ENCODE measurements at places on chromosomes 12 and 14.
A peak's percentile ranks its signal among the peaks of the same experiment; 100 is the strongest.

- no peak for DNase-seq
Measured at GRCh38 chr12:89960011-89960507, 251.4 kb upstream of the ATP2B1 start.

GRCh38 chr14:22412926-22413411 lies 176.1 kb downstream of the DAD1 start:
- no peak for DNase-seq

- DNase-seq: no peak
Measured at GRCh38 chr12:57755454-57756372, 810 bp downstream of the MARCHF9 start.

GRCh38 chr14:34628681-34629135 lies 1.2 kb downstream of the SNX6 start:
- no peak for DNase-seq

GRCh38 chr12:101945369-101946232 lies 68.2 kb downstream of the DRAM1 start:
- no peak for DNase-seq

- peak; percentile 99 for DNase-seq
Measured at GRCh38 chr12:133080026-133080367, 726 bp upstream of the ZNF140 start.

GRCh38 chr12:2129076-2129475 lies 76.3 kb downstream of the CACNA1C start:
- no peak for DNase-seq

- no peak for DNase-seq
Measured at GRCh38 chr12:130249376-130249775, 87.1 kb downstream of the FZD10 start.

GRCh38 chr12:45130881-45131281 lies 80.0 kb upstream of the DBX2 start:
- peak; percentile 10 for DNase-seq

GRCh38 chr12:15899282-15899870 lies 11.8 kb upstream of the DERA start:
- no peak for DNase-seq

GRCh38 chr12:42039176-42039575 lies 105.5 kb downstream of the GXYLT1 start:
- no peak for DNase-seq

DNA sequence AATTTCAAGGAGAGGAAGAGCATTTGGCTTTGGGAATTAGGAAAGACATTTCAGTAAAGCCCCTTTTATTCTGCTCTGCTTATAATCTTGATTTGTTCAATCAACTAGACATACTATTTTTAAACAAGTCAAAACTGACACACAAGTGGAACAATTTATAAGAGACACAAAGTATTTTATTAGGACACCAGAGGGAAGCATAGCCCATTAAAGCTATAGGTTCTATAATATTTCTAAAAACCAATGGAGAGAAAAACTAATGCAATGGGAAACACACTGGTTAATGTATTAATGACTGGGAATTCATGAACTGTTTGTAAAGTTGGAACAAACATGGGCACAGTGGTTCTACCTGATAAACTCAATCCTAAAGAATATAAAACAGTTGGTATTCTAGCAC lies 15.3 kb upstream of the CERS5 start:
- DNase-seq: no peak

DNA sequence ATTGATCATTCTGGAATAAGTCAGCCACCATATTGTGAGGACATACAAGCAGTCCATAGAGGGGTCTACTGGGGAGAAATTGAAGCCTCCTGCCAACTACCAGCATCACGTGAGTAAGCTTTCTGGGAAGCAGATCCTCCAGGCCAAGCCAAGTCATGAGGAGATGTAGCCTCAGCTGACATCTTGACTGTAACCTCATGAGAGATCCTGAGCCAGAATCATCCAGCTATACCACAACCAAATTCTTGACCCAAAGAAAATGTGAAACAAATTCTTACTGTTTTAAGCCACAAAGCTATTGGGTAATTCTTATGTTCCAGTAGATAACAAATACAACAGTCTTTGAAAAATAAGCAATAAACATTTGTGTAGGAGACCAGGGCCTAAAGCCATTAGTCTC lies 479.4 kb upstream of the DCN start:
- DNase-seq: no peak

- no peak for DNase-seq
Measured at GRCh38 chr12:72207486-72208409, 64.4 kb upstream of the TRHDE start.

DNA sequence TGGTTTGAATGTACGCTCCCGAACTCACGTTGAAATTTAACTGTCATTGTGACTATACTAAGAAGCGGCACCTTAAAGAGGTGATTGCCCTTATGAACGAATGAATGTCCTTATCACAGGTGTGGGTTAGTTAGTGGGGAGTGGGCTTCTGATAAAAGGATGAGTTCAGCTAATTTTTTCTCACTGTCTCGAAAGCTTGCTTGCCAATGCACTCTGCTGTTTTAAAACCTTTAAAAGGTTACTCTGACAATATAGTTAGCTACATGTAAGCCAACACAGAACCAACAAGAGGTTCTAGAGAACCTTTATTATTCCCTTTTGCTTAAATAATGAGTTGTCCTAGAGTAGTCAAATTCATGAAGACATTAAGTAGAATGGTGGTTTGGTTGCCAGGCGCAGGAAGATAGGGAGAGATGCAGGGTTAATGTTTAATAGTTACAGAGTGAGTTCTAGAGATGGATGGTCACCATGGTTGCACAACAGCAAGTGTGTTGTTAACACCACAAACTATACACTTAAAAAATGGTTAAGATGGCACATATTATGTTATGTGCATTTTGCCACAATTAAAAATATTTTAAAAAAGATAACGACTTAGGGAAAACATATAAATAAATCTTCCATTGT lies 26.3 kb downstream of the RTN1 start:
- DNase-seq: no peak

DNA sequence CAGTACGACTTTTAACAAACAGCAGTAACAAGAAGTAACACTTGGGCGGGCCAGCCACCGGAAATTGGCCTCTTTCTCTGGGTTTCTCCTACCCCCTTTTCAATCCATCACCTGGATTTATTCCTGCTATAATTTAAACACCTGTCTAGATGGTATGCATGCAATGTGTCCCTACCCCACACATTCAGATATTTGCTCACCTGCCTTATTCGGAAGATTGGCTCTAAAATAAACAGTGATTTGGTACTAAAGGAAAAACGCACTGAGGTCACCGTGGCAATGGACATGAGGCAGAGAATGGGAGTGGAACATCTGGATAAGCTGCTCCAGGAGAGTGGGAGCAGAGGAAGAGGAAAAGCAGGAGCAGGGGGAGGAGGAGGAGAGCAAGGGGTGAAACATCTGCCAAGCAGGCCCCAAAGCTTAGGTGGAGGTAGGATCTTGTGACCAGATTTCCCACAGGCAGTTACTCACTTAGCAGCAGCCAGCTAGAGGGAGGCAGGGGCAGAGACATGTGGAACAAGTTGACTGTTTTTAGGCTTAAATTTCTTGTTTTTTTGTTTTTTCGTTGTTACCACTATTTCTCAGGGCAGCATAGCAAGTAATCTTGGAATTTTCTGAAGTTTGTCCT lies 150.9 kb downstream of the TTLL5 start:
- no peak for DNase-seq

DNA sequence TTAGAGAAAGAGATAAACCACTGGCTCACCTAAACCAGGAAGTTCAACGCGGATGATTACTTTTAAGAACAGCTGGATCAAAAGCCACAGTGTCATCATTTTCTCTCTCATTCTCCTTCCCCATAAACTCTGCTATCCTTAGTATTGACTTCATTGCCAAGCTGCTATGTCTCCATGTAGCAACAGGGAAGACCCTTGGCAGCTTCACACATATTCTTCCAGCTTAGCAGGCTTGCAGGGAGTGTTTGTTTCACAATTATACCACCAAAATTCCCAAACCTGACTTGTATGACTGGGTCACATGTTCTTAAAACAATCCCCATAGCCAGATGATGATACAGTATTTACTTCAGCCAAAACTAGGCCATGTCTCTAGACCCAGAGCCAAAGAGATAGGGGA lies 235.5 kb downstream of the PAWR start:
- no peak for DNase-seq

GRCh38 chr12:75722714-75723200 lies 211.3 kb upstream of the KRR1 start:
- DNase-seq: peak; percentile 43

GRCh38 chr14:80996049-80996901 lies 40.9 kb downstream of the TSHR start:
- DNase-seq: peak; percentile 26

- DNase-seq: no peak
Measured at GRCh38 chr12:96811083-96811482, 96.0 kb upstream of the NEDD1 start.

DNA sequence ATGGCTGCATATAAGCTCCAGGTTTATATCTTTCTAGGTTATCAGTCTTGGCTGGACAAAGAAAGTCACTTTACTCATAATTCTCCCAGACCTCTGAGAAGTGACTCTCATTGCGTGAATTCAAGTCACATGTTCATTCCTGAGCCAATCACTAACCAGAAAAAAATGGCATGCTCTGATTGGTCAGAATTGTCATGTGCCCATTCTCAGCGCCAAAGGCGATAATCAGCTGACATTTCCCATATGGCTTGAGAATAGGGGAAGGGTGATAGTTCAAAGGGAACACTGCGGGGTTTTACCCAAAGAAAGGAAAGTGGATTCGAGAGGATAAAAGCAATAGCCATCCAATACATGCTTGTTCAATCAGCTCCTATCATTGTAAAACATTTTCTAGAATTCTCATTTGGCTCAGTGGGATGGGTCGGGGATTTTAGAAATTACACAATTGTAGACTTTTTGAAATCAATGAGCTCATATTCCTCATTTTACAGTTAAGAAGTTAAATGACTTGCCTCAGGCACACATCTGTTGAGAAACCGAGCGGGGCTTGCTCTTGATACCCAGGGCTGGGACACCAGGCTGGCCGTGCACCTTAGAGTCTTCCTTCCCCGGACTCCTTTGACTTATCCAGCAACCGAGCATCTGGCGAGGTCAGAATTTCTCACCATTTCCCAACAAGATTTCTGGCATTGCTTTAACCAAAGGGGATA lies 454.0 kb upstream of the TBX3 start:
- no peak for DNase-seq

GRCh38 chr12:5718073-5718472 lies 227.0 kb downstream of the ANO2 start:
- DNase-seq: no peak

- no peak for DNase-seq
Measured at GRCh38 chr12:96240656-96241055, 46.5 kb downstream of the ELK3 start.

DNA sequence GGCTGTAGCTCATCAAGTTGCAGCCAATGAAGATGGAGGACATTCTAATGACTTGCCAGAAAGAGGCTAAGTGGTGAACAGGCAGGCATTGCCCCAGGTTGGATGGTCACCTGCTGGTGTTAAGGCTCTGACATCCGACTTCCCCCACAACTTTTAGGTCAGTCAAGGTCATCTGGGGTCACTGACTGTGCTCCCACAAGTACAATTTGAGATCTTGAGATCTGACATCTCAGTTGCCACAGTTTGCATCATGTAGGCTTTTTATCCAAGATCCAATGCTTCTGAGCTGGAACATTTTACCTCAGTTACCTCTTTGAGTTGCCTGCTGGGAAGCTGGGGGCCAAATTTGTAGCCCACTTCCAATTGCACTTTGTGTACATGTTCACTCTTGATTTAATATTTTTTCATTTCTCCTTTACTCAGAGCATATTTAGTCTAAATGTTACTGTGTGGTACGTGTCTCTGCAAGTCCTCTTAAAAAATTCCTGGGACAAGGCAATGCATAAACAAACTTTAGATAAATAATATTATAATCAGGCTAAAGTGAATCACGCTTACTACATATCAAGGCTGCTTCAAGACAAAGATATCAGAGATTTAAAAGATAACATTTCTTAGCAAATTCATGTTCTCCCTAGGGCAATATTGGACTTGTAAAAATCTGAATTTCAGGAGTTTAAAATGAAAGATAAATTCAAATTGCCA lies 61.4 kb downstream of the SEL1L start:
- no peak for DNase-seq

- no peak for DNase-seq
Measured at GRCh38 chr12:92732216-92732615, 29.4 kb downstream of the PLEKHG7 start.

- no peak for DNase-seq
Measured at GRCh38 chr12:52074971-52075724, 4.4 kb upstream of the SMIM41 start.

DNA sequence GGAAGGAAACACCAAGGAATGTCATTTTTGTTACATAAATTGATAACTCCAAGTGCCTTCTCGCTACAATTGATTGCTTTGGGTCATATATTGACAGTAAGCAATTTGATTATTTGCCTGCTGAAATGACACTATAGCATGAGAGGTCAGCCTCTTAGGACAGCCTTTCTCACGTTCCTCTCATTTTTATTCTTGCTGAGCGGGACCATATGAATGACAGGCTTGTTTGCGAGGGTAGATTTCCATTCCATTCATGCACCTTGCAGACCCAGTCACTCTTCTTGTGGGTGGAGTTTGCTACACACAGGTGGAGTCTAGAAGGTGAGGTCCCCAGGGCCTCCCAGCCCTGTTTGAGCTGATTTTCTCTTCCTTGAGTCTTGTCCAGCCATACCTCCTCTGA lies 27.3 kb downstream of the DAAM1 start:
- DNase-seq: no peak

- no peak for DNase-seq
Measured at GRCh38 chr14:74574090-74574433, 38.0 kb downstream of the LTBP2 start.

- DNase-seq: no peak
Measured at GRCh38 chr12:111270239-111270638, 98.7 kb downstream of the PHETA1 start.

DNA sequence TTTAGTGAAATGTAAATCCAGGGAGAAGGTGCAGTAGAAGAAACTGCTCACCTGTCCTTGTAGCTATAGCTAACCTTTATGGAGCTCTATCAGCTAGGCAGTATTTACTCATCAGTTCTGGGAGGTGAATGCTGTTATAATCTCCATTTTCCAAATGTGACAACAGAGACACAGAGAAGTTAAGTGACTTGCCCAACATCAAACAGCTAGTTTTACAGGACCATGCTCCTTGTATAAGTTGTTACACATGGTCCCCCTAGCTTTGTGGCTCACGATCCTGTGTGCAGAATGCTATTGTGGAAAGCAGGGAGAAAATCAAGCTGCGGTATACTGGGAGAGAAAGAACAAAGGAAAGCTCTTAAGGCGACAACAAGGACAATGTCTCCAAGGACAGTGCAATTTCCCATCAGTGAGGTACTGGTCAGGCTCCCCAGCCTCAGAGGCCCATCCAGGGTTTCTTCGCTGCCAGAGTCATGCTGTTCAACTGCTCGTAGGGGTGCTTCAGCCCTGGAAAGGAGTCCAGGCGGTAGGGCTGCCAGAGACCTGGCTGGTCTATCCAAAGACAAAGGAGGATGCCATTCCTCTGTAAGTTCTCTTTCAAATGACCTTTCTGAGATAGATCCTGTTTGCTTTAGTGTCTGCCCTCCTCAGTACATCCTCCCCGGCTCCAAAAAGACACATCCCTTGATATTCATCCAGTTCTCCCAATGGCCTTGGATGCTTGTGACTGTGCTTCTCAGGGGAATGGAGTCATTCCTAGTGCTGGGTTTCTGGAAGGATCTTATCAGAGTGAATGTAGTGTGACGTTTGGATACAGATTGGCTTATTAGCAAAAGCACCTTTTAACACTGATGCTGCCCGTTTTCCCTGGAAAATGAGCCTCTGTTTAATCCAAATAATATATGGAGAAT lies 95.5 kb downstream of the ARF6 start:
- DNase-seq: no peak

- no peak for DNase-seq
Measured at GRCh38 chr12:120090206-120090605, 26.3 kb downstream of the RAB35 start.

GRCh38 chr14:88364710-88365413 lies 20.6 kb upstream of the SPATA7 start:
- DNase-seq: no peak

All from brain pericyte (primary cell).